CD8-positive, alpha-beta memory T cell (primary cell): ENCODE measurements at places on chromosomes 3 and 15.

DNA sequence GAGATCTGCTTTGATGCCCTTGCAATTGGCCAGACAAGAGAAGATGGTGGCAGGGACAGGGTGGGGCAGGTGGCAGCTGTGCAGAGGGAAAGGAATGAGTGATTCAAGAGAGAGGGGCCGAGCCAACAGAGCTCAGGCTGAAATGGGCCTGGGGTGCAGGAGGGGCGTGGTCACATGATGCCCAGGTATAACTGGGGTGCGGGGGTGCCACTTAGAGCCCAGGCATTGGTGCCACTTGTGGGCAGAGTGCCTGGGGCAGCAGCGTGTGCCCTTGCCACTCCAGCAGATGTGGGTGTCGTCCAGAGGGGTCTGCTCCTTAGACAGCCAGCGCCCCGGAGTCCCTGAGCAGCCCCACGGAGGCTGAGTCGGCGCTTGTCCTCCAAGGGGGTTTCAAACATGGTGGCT is 88.7 kb downstream of the PLXNA1 start:
- no peak for DNase-seq

GRCh38 chr3:151918253-151919029 is 45.0 kb downstream of the SUCNR1 start:
- no peak for DNase-seq

DNA sequence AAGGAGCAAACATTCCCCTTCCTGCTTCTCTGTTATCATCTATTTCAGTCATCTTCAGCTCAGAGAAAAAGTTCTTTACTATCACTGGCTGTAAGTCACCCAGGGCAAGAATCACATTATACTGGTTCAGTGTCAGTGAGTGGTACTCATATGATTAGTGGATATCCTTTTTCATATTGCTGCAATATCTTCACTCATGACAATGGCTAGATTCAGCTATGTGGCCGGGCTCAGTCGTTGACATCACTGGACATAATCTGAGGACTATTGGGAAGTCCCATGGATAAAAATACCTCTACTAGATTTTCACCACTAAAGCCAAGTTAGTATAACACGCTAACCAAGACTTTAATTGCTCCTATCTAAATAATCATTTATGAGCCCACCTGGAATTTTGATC is 91.3 kb upstream of the UBE2E2 start:
- no peak for DNase-seq

DNA sequence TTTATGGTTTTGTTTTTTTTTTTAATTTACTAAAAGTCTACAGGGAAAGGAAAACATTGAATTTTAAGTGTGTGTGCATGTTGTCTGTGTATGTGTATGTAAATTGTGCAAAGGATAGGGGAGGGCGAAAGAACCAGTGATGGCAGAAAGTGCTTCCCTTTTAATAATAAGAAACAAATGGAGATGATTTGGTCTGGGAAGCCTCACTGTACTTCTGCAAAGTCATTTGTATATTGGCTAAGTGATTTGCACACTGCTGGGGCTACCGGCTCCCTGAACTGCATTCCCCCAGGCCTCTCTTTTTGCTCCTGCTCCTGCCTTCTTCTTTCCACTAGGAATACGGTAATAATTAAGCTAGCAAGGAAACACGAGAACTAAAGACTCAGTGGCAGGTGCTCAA is 101.2 kb downstream of the CD47 start:
- DNase-seq: no peak

DNA sequence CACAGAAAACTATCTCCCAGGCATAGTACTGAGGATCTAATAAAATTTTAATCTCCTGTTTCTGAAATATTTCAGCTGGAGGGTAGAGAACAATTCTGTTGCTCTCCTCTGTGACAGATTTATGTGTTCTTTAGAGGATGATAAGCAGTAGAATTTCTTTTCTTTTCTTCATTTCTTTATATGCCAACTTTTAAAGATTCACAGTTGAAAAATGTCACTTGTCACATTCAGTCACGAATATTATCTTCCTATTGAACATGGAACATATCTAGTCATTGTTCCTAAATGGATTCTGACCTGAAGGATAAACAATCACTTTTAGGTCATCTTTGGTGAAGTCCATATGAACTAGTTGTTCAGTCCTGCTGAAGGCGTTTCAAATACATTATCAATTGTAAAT is 585.5 kb upstream of the DPPA4 start:
- DNase-seq: no peak

GRCh38 chr15:62264196-62264595 is 99.1 kb upstream of the C2CD4B start:
- no peak for DNase-seq

- no peak for DNase-seq
These were observed 45.6 kb upstream of the PRICKLE2 start for GRCh38 chr3:64270866-64271260.

- no peak for DNase-seq
These were observed 44.0 kb upstream of the SLC41A3 start for GRCh38 chr3:126127904-126128303.

DNA sequence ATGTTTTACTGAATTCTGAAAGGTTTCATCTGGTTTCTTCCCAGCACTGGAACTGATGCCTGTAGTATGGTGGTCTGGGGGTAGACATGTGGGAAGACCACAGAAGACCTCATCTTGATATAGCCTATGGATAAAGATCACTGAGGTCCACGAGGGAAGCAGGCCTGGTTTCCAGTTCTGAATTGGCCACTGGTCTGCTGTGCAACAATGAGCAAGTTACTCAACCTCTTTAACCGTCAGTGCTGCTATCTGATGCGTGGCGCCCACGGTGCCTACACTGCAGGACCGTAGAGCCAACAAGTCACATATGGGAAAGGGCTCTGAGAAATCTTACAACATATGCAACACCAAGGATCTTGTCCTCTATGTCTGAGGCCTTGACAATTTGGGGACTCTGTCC is 13.3 kb downstream of the TLE3 start:
- DNase-seq: no peak

DNA sequence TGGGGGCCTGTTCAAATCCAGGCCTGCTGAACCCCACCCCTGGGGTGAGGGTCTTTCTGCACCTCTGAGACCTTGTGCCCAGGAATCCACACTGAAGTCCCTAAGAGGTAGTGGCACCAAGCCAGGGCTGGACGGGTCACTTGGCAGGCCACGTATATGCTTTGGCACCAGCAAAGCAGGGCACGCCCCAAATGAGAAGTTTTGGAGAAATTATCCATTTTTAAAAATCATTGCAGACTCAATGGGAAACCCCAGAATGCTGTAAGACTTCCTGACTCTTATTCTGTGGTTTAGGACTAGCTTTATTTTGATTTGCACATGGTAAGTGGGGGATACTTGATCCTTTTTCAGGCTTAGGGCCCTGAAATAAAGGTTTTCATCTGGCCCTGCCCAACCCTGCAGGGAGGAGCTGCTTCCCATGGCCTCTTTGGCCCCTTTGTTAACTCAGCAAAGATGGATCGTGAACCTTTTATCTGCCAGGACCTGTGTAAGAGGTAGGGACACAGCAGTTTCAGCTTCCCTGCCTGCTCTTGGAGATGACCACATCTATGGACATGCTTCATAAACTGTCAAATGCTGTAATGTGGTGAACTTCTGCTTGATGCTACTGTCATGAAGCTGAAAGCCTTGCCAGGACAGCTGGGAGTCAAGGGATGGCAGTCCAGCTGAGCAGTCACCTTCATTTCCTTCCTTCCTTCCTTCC is 88.0 kb downstream of the HMG20A start:
- no peak for DNase-seq

DNA sequence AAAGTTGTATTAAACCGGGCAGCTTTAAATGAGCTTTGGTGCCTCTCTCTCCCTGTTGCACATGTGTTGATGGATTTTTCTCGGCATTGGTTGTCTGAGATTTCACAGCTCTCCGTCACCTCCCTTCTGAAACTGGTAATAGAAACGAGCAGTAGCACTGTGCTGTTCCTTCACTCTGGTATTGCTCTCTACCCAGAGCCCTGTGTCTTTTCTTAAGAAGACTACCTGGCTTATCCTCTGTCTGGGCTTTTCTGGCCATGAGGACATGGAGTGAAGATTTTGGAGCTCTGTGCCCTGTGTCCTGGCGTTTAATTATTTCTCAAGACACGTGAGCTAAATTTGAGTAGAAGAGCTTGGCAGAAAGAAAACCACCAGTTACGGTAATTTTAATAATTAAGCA is 209.6 kb upstream of the EIF1B start:
- DNase-seq: no peak

DNA sequence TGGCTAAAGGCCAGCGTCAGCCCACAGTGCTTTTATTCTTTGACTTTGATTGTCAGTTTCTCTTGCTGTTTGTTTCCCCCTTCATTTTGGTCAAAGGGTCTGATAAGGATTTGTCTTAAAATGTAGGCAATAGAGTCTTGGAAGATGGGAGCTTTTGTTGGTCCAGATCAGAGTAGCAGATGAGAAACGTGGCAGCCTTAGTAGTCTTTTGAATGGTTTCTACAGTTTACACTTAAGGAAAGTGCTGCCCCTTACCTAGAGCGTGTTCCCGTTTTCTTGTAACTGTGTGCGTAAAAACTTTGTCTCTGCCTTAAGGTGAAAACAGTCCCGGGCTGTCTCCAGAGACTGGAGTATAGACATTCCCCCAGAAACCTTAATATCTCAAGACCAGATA is 630 bp downstream of the LXN start:
- no peak for DNase-seq

DNA sequence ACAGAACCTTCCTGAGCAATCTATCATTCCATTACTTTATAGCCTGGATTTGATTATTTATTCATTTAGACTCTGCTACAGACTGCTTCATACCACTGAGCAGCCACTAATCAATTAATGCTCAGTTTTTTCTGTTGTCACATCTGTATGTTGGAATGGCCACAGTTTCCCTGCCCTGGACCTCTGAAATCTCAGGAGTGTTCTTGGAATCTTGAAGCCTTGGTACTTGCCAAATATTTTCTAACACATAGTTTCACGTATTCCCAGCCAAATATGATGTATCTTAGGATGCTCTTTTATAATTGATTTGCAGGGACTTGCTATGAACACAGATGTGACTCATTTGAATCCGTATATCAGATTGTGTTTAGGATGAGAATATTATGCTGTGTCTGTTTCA is 225.8 kb downstream of the TAFA4 start:
- no peak for DNase-seq

DNA sequence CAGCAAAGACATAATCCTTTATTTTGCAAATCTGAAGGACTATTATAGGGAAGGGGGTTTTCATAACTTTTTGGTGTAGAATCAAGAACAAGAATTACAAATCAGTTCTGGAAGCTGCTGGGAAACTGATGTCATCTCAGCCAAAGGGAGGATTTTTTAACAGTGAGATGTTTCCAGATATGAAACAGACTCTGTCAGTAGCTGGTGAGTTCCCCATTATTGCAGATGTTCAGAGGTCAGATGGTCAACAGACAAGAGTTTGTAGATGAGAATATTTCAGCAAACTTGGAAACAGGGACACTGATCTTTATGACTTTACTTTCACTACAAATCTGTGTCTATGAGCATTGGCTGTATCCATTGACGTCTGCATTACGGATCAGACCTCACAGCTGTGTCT is 71.9 kb upstream of the LPP start:
- no peak for DNase-seq

- no peak for DNase-seq
These were observed 15.3 kb upstream of the TNFSF10 start for GRCh38 chr3:172538368-172539151.

DNA sequence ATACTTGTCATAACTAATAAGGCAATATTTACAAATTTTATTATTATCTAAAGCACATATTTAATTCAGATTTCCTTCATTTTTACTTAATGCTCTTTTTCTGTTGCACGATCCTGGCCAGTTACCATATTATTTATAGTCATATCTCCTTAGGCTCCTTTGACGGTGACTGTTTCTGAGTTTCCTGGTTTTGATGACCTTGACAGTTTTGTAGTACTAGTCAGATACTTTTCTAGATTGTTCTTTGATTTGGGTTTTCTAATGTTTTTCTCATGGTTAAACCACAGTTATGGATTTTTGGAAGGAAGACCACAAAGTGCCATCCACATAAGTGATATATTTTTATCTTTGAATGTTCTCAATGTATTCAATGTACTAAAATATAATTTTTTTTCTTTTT is 171.0 kb upstream of the NANOGP8 start:
- no peak for DNase-seq

DNA sequence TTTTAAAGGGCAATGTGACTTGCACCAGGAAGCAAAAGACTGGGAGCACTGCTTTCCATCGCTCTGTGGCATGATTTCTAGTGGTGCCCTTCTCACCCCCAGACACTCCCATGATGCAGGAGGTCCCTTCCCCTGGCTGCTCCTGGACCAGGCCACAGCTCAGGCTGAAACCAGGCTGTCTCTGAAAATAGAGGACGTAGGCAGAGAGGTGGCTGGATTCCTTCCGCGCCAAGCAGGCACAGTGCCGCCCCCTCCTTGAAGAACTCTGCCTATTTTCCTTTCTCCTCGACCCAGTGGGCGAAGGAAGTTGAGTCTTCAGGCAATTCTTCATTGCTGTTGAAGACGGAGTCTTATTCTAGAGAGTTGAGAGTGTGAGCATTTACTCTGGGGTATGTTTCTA is 489.4 kb upstream of the TBL1XR1 start:
- DNase-seq: no peak

DNA sequence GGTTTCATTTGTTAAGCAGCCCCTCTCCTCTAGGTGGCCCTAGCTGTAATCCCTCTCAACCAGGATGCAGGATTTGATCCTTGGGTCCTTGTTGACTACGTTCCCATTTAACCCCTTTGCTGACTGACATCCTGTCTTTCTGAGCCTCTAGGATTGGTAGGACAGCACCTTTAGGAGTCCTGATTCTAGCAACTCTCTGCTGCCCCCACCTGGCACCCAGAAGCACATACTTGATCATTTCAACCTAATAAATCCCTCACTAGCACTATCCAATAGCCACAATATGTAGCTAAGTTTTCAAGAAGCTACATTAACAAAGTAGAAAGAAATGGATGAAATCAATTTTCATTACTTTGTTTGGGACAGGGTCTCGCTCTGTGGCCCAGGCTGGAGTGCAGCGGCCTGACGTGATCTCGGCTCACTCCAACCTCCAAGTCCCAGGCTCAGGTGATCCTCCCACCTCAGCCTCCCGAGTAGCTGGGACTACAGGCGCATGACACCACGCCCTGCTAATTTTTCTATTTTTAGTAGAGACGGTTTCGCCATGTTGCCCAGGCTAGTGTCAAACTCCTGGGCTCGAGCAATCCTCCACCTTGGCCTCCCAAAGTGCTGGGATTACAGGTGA is 28.3 kb downstream of the RSL24D1 start:
- peak; percentile 3 for DNase-seq

GRCh38 chr3:54486317-54486716 is 364.0 kb downstream of the CACNA2D3 start:
- DNase-seq: no peak

DNA sequence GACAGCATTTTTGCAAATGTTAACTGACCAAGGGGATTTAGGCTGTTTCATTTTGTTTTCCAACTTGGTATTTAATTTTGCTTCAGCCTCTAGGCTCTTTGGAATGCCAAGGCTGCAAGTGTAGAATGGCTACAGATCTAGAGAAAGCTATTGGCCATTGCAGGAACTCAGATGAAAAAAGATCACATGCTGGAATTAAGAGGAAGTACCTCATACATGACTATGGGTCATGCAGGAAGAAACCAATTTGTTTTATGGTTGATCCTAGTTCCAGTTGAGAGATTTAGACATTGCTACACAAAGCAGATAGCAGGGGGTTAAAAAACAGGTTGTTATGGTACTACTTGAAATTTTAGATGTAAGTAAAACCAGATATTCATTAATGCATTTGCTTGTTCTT is 12.7 kb upstream of the CLDN16 start:
- no peak for DNase-seq

- DNase-seq: no peak
These were observed 49.5 kb downstream of the ITGA11 start for GRCh38 chr15:68382286-68383007.
